ENCODE measurements at places on chromosomes 7 and 10.

GRCh38 chr7:75064291-75064690 lies 9.3 kb downstream of the RCC1L start:
- no peak for DNase-seq

DNA sequence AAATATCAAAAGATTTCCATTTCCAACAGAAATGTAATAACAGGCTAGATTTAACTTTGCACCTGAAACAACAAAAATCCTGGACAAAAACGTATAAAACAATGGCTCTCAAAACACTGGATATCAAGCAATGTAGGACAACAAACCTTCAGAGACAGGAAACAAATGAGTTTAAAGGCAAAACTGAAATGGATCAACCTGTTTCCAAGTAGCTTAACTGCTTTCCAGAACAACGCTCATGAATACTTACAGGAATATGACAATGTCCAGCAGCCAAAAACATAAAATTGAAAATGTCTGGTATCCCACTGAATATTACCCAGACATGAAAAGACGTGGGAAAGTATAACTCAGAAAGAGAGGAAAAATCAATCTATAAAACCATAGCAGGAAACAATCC lies 62.8 kb downstream of the CUBN start:
- DNase-seq, result no peak

- DNase-seq, result no peak
Measured at GRCh38 chr7:156638443-156639077, 2.0 kb upstream of the RNF32 start.

- DNase-seq, result no peak
Measured at GRCh38 chr7:35351466-35351865, 97.6 kb upstream of the TBX20 start.

DNA sequence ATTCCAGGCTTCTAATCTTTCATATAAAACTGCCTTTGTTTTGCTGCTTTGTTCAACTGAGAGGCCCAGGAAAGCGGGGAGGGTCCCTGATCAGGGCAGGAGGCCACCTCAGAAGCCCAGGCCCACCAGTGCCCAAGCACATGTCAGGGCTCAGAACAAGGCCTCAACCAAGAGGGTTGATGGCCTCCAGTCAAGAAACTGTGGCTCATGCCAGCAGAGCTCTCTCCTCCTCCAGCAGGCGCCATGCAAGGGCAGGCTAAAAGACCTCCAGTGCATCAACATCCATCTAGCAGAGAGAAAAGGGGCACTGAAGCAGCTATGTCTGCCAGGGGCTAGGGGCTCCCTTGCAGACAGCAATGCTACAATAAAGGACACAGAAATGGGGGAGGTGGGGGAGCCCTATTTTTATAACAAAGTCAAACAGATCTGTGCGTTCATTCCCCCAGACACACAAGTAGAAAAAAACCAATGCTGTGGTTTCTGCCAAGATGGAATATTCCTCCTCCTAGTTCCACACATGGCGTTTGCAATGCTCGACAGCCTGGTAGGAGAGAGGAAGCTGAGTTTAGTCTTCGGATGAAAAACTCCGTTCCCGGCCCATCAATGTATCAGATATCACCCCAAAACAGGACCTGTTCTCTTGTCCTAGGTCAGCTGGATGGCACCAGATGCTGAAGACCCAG lies 34.0 kb downstream of the PSAP start:
- no peak for DNase-seq

- no peak for DNase-seq
Measured at GRCh38 chr10:97876402-97876801, 26.8 kb downstream of the GOLGA7B start.

DNA sequence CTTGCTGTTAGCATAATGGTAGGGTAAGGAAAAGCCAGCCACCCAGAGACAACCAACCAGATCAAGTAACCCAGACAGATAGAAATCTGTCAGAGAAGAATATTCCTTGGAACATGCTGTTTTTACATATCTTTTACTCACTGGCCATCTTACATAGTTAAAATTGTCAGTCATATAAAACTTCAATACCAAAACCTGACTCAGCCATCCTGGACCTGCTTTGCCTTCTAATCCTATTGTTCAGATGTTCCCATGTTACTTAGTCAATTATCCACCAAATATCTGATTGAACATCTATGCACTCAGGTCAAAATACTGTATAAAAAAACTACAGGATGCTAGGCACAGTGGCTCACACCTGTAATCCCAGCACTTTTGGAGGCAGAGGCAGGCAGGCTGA lies 466.5 kb upstream of the NRP1 start:
- DNase-seq, result no peak

DNA sequence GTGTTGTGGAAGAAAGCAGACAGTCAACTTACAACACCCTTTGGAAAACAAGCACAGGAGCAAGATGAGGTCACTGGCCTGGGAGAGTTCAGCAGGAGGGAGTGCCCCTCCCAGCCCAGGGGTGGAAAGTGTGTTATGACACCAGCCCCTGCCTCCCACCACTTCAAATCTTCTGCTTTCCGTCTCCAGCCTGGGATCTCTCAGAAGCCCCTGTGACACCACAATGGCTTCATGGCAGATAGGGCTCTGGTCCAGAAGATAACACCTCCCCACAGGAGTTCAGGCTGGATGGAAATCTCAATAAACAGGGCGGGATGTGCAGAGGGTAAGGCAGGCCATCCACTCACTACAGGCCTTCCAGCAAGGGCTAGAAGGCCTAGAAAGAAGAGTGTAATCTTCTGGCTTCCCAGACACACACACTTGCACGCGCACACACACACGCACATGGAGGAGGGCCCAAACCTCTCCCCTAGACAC lies 48.7 kb upstream of the ZMIZ1 start:
- no peak for DNase-seq

DNA sequence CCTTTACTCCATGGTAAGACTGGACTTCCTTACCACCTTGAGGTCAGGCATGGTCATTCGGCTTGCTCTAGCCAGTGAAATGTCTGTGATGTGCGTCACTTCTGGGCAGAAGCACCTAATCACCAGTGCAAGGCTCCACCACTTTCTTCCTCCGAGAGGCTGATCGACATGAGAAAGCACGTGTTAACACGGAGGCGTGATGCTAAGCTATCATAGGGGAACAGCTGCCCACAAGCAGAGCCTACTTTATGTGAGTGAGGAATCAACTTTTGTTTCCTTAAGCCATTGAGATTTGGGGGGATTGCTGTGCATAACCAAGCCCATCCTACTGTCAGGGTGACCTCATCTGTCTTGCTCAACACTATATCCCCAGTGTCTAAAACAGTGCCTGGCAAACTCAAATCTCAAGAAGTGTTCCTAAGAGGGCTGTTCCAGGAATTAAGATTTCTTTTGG lies 23.1 kb upstream of the SAR1A start:
- DNase-seq, result no peak

DNA sequence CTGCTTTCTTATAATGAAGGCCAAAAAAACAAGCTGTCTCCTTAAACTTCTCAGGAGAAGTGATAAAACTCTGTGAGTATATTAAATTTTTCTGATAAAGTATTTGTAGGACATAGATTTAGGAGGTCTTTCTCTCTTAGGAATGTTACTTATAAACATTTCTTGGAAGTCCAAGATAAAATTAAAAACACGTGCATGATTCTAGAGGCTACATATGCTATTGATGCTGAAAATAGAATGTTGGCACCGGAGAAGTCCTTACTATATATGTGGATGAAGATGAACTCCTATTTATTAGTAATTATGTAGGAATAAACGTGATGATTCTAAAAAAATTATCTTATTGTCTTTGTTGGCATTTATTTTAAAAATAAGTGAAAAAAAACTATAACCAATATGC lies 241.3 kb upstream of the LRRTM3 start:
- no peak for DNase-seq

GRCh38 chr7:65951837-65952578 lies 30.0 kb downstream of the GUSB start:
- DNase-seq, result no peak

DNA sequence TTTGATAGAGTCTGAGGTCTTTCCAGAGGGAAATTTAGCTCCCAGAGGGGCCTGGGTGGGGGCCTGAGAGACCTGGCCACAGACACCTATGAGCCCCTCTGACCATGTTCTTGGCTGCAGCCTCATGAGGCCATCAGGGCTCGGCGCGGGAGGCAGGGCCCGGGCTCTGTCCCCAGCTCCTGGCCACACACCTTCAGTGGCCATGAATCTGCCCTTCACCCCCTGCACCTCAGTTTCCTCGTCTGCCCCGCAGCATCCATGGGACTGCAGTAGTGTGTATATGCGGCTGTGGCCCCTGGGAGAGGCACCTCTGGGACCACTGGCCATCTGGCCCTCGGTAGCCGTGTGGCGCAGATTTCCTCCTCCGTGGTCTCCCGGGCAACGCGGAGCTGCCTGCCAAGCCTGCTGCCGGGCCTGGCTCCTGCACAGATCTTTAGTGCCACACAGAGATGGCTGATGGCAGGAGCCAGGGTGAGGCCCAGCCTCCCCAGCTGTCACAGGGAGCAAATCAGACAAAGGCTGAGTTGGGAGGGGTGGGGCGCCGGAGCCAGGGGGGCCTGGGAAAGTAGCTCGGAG lies 23.6 kb upstream of the ADCYAP1R1 start:
- DNase-seq, result no peak

- no peak for DNase-seq
Measured at GRCh38 chr7:18305866-18306265, 189.7 kb upstream of the HDAC9 start.

Data from CD4-positive, alpha-beta T cell treated with Interleukin-12 subunit alpha and Interleukin-12 subunit beta, for 1 hour (primary cell).